Activated naive CD8-positive, alpha-beta T cell treated with anti-CD3 and anti-CD28 coated beads for 36 hours (primary cell): ENCODE measurements at places on chromosomes 16 and 17.

- DNase-seq = no peak
Observed at GRCh38 chr16:74186561-74186971, 110.0 kb upstream of the PSMD7 start.

GRCh38 chr17:32907583-32907982, 20.4 kb upstream of the TMEM98 start:
- DNase-seq = no peak

GRCh38 chr16:68233085-68233834, 2.7 kb downstream of the ESRP2 start:
- no peak for DNase-seq

- no peak for DNase-seq
Observed at GRCh38 chr16:88877564-88878289, 11.3 kb upstream of the PABPN1L start.

- DNase-seq = no peak
Observed at GRCh38 chr16:79437764-79438751, 162.5 kb downstream of the MAF start.

- DNase-seq = no peak
Observed at GRCh38 chr17:34639706-34640425, 60.5 kb downstream of the TMEM132E start.

DNA sequence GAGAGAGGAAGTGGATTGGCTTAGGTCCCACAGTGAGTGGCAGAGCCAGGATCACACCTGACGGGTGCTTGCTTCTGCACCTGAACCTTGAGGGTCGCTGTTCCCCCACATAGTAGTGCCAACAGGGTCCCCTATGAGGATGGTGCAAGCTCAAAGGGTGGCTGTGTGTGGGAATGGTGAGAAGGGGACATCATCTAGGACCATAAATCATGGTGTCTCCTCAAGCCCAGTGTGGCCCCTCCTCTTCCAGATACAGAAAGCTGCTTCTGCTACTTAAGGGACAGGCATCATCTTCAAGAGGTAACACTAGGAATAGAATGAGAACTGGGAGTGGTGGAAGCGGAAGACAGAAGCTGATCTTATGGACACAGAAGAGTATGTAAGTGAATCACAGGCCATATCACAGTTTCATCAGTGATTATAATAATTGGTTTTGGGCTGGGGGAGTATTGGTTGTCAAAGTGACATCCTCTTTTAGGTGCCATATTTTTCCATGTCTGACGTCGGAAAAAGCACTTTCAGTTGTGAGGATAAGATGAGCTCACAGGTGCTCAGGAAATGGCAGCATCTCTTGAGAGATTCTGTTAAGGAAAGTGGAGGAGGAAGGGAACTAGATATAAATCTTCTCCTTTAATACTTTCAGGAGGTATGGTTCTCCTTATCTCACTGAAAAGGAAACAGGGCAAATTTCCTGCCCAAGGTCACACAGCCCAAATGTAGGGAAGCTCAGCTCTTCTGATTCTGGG, 83.2 kb upstream of the HNF1B start:
- DNase-seq = no peak

DNA sequence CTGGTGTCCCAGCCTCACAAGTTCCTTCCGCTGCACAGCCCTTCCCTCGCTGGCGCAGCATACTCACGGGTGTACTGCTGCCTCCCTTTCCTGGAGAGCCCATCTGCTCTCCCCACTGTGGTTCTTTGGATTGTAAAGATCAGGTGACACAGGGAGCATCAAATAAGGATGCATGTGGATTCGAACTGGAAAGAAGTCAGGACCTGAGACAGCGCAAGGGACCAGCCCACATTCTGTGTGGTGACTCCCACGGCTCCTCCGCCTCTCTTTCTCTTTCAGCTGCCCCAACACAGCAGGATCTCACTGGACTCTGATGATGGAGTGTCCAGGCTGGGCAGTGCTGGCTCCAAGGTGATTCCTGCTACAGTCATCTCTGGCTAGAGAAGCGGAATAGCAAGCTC, 8.1 kb downstream of the LDAF1 start:
- DNase-seq = no peak

DNA sequence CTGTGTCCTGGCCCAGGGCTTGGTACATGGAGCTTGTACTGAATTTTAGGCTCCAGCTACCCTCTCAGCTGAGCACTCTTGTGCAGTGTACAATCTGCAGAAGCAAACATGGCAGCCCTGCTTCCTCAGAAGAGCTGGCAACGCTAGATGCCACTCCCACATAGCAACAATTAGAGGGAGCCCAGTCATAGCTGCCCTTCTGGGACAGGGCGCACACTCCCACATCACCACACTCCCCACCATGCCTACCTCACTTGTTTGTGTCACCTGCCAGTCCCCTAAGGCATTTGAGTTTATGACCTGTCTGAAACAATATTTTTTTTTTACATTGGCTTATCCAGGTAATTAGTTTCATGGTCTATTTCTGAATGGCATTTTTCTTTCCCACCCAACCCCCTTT, 72.3 kb downstream of the C17orf67 start:
- no peak for DNase-seq
